CD8-positive, alpha-beta memory T cell (primary cell): ENCODE measurements at places on chromosomes 5 and 9. TPM values are rescaled to one million over a fixed set of nuclear protein-coding genes. Genes with fewer than 3 reads are reported as not detected.

The TMEM171 gene
- polyA plus RNA-seq, result 14.1 TPM

The SHB gene
- 0.64 TPM for polyA plus RNA-seq

The ELOVL7 gene
- not detected for polyA plus RNA-seq

The ANKRD34B gene
- polyA plus RNA-seq, result not detected

The RPS23 gene
- polyA plus RNA-seq, result 2,576 TPM

The TXNDC8 gene
- not detected for polyA plus RNA-seq

The TMEM215 gene
- not detected for polyA plus RNA-seq

The DNM1 gene
- polyA plus RNA-seq, result 0.18 TPM

The MGAT4B gene
- 21.0 TPM for polyA plus RNA-seq

The IL4 gene
- not detected for polyA plus RNA-seq

The TAF1L gene
- not detected for polyA plus RNA-seq

The SEMA6A gene
- 0.49 TPM for polyA plus RNA-seq

The INSL6 gene
- polyA plus RNA-seq, result not detected

The NPDC1 gene
- 38.4 TPM for polyA plus RNA-seq

The BARX1 gene
- polyA plus RNA-seq, result not detected

The TSLP gene
- polyA plus RNA-seq, result 0.10 TPM

The CCNO gene
- 0.12 TPM for polyA plus RNA-seq

The OLFM1 gene
- not detected for polyA plus RNA-seq

The RNF183 gene
- not detected for polyA plus RNA-seq

The GPR150 gene
- polyA plus RNA-seq, result 2.8 TPM

The NTNG2 gene
- polyA plus RNA-seq, result 3.6 TPM

The C5orf15 gene
- 25.4 TPM for polyA plus RNA-seq

The IL5 gene
- not detected for polyA plus RNA-seq

The PLPPR1 gene
- polyA plus RNA-seq, result not detected

The TLR4 gene
- polyA plus RNA-seq, result not detected

The FST gene
- polyA plus RNA-seq, result not detected

The TMEFF1 gene
- not detected for polyA plus RNA-seq

The GMCL2 gene
- not detected for polyA plus RNA-seq

The PCDHA9 gene
- not detected for polyA plus RNA-seq

The NTMT1 gene
- 48.6 TPM for polyA plus RNA-seq

The TAS2R1 gene
- polyA plus RNA-seq, result not detected
